ENCODE measurements at places on chromosomes 7 and 10. TPM values are rescaled to one million over a fixed set of nuclear protein-coding genes. Genes with fewer than 3 reads are reported as not detected.

DNA sequence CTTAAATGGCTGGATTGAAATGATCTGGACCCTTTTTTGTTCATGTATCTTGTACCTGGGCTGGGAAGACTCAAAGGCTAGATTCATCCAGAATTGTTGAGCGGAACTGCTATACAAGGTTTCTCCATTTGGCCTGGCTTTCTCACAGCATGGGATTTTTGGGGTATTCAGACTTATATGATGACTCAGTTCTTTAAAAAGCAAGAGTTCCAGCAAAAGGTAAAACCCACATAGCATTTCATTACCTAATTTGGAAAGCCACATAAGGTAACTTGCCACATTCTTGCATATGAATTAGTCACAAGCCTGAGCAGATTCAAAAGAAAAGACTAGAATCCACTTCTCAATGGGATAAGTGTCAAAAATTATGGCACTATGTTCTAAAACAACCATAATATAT, 137.4 kb downstream of the HGF start:
- no peak for ATAC-seq

GRCh38 chr10:64873959-64874358, 1352.8 kb downstream of the REEP3 start:
- ATAC-seq = no peak

GRCh38 chr7:148979827-148980226, 48.5 kb downstream of the PDIA4 start:
- no peak for ATAC-seq

GRCh38 chr10:58027426-58027825, 240.3 kb downstream of the IPMK start:
- no peak for ATAC-seq

Gene ZNF273
- 6.0 TPM for total RNA-seq

Gene SEC61G
- 71.4 TPM for total RNA-seq

GRCh38 chr7:90629297-90629918, 33.3 kb downstream of the CDK14 start:
- peak; percentile 64 for ATAC-seq

DNA sequence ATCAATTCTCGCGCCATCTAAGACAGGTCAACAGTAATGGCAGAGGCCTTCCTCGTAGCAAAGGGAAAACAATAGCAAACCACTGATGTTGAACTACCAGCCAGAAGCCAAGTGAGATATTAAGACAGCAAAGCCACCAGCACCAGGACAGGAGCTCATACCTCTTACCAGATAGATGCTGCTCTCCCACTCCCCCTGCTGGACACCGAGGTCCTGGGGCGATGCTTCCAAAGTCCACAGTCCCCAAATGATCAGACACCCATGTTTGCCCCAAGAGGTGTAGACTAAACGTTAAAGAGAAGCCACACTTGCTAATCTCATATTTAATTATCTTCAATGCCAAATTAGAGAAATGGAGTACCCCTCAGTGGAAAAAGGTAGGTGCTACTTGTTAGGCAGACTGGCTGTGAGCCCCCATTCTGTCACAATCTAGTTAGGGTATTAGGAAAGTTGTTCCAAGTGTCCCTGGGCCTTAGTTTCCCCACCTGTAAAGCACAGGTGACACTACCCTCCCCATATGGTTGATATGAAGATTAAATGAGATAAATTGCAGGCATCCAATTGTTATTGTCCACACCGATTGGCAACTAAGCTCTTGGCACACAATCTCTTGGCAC, 39.9 kb downstream of the TOMM7 start:
- peak; percentile 79 for ATAC-seq

DNA sequence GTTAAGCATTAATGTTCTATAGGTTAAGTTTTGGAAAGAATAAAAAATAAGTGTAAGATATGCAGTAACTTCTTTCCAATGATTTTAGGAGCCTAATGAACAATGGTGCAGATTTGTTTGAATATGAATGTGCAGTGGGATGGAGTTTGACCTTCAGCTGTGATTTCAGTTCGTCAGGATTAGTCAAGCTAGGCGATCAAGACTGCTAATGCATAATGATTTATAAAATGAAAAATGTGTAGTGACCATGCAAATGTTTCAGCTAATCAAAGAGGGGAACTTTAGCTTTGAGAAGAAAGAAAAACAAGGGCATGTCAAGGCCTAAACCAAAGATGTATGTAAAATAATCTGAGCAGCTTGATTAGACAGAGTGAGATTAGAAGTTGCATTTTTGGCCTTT, 208.5 kb downstream of the FOXP2 start:
- no peak for ATAC-seq

- ATAC-seq = no peak
Observed at GRCh38 chr10:88982366-88982765, 8.2 kb upstream of the FAS start.

- ATAC-seq = peak; percentile 17
Observed at GRCh38 chr10:4280461-4281189, 495.6 kb upstream of the KLF6 start.

DNA sequence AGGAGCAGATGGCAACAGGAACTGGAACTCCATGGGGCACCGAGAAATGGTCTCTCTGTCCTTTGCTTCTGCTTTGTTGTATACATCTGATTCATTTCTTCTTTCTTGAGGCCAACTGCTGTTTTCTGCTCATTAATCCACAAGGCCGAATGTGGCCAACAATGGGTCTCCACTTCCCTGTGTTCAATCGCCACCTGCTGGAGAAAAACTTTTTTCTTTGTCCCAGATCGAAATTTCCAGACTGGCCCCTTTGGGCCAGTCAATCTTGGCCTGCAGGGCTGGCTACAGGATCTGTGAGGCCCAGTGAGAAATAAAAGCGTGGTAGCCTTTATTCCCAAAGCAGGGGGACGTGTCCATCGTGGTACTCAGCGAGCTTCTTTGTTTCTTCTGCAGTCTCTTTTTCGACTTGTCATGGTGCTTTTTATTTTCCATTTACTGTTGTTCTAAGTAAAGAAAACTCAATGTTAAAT, 58.8 kb downstream of the PARP12 start:
- ATAC-seq = peak; percentile 30

- ATAC-seq = no peak
Observed at GRCh38 chr10:117547716-117548668, 5.4 kb downstream of the EMX2 start.
